ENCODE measurements at places on chromosomes 7 and 10.

- DNase-seq, result no peak
Observed at GRCh38 chr10:113704637-113705343, 25.1 kb downstream of the CASP7 start.

- DNase-seq, result no peak
Observed at GRCh38 chr10:116760919-116761318, 18.6 kb upstream of the HSPA12A start.

DNA sequence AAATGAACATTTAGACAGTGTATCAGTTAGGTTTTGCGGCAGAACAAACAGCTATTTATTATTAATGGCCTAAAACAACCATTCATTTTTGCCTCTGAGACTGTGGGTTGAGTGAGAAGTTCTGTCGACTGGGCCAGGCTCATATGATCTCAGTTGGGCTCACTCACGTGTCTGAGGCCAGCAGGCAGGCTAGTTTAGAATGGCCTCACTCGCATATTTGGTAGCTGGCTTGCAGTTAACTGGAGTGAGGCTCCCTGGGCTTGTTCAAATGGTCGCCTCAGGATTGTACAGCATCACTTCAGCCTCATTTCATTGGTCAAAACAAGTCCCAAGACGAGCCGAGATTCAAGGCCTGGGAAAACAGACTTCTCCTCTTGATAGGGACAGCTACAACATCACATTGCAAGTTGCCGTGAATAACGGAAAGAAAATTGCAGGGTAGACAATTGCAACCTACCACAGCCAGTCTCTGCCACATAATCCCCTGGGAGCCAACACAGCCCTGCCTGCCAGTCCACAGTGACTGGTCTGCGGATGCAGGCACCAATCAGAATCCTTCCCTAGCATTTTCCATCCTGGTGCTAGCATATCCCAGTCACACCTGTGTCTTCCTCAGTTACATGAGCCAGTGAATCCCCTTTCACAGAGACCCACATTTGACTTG is 23.1 kb upstream of the PPIF start:
- no peak for DNase-seq

DNA sequence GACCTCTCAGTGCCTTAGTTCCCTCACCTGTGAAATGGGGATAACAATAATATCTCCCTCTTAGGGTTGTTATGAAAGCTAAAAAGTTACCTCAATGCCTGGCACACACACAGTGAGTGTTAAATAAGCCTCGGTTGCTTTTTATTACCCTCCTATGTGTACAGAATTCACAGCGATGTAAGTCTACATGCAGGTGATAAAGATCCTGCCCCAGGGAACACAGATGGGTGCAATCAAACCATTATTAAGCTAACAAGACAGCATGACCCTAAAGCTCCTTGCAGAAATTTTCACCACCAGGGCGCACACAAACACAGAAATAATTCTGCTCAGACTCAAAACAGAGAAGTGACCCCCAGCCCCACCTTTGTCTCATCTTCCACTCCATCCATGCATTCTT is 261.9 kb downstream of the SNX10 start:
- no peak for DNase-seq

DNA sequence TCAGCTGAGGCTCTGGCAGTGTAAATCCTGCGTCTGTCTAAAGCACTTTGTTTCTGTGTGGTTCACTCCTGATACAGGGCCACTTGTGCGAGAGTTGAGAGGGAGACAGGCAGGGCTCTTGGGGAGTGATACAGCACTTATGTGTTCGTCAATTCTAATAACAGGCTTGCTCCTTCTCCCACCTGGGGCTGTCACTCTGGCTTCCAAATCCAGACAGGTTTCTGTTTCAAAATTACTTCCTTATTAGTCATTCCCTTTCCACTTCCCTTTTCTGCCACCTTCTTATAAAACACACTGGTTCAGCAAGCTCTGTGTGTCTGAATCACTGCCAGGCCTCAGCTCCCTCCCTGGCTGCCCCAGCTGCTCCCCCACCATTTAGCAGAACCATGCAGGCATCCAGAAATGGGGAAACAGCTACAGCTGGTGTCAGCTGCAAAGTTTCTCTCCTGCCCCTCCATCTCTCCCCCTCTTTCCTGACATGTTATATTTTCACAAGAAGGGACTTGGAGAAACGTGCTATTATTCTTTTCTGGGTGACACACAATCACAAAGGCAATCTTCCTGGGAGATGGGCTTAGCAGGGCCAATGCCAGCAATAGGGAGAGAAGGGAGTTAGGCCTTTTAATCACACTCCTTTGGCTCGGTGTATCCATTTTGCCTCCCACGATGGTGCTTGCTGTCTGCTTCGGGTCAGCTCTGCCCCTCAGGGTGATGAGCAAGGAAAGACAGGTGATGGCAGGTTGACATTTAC is 58.4 kb upstream of the ZNRF2 start:
- no peak for DNase-seq
